ENCODE measurements at places on chromosomes 7 and 10.

DNA sequence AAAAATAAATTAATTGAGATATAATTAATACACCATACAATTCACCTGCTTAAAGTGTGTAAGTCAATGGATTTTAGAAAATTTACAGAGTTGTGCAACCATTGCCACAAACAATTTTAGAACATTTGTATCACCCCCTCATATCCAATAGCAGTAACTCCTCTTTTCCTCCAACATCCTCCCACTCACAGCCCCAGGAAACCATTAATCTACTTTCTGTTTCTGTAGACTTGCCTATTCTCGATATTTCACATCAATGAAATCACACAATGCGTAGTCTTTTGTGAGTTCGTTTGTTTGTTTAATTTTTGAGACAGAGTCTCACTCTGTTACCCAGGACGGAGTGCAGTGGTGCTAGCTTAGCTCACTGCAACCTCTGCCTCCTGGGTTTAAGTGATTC lies 13.7 kb upstream of the HERC4 start:
- no peaks in the 10 kb centered on the region for H3K36me3 ChIP-seq
- H3K4me3 ChIP-seq: no peak overlapping the region
- no peak for DNase-seq
- H3K4me1 ChIP-seq: no peaks in the 10 kb centered on the region

DNA sequence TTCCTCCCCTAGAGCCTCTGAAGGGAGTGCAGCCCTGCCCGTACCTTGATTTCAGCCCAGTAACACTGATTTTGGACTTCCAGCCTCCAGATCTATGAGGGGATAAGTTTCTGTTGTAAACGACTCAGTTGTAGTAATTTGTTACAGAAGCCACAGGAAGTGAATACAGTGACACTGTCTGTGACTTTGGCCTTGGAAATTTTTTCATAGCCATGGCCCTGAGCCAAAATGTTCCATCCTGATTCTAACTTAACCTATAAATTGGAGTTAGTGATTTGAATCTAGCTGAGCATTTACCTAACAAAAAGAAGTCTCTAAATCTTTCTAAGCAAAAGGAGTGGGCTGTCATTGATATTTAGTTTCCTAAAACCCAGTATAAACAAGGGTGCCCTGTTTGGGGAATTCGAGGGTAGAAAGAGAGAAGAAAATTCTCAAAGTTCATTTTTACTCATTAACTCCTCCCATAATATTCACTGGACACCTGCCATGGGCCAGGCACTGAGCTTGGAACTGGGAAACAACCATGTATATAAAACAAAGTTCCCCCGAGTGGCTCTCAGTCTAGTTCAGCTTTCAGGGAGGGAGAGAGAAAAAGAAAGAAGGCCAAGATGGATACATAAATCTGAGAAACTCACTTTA lies 162.3 kb downstream of the SKIDA1 start:
- no peaks in the 10 kb centered on the region for H3K4me1 ChIP-seq
- H3K27ac ChIP-seq: peak overlapping the region; percentile 60
- no peak overlapping the region for H3K4me3 ChIP-seq
- DNase-seq: no peak
- H3K27me3 ChIP-seq: no peaks in the 10 kb centered on the region

GRCh38 chr10:26855186-26855585 lies 5.6 kb downstream of the ABI1 start:
- no peak overlapping the region for H3K4me3 ChIP-seq
- no peak for DNase-seq
- H3K4me1 ChIP-seq: peaks cover 33% of the 10 kb centered on the region
- H3K27ac ChIP-seq: no peak overlapping the region
- H3K36me3 ChIP-seq: no peaks in the 10 kb centered on the region

- no peaks in the 10 kb centered on the region for H3K27me3 ChIP-seq
- DNase-seq: no peak
- H3K4me1 ChIP-seq: peaks cover 8% of the 10 kb centered on the region
- H3K36me3 ChIP-seq: peaks cover 11% of the 10 kb centered on the region
- H3K27ac ChIP-seq: peak overlapping the region; percentile 88
Observed at GRCh38 chr7:47521816-47522561, 59.9 kb downstream of the TNS3 start.

GRCh38 chr7:129257168-129257567 lies 32.3 kb downstream of the AHCYL2 start:
- H3K4me3 ChIP-seq: no peak overlapping the region
- no peak for DNase-seq
- no peak overlapping the region for H3K27ac ChIP-seq
- no peaks in the 10 kb centered on the region for H3K27me3 ChIP-seq

- no peaks in the 10 kb centered on the region for H3K27me3 ChIP-seq
- H3K4me1 ChIP-seq: no peaks in the 10 kb centered on the region
- H3K4me3 ChIP-seq: no peak overlapping the region
- H3K36me3 ChIP-seq: no peaks in the 10 kb centered on the region
Observed at GRCh38 chr10:69490876-69491275, 39.6 kb downstream of the TSPAN15 start.

DNA sequence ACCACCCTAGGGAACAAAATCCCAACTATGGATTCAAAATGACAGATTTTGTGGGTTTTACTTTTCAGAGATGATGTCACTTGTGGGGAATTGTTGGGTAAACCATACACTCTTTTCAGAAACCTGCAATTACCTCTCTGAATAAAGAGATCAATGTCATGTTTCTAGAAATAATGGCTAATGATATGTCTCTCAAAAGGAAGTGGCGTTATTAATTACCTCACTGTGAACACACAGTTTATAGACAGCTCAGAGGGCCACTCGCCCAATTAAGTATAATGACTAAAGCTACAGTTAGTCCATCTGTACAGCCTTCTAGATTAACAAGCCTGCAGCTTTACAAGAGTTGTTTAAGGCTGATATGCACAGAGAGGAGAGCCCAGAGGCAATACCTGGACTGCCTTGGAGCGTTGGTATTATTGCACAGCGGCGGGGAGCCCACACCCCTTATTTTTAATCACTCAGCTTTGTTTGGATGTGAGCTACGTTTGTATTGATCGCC lies 79.5 kb downstream of the RAB11FIP2 start:
- DNase-seq: no peak
- no peak overlapping the region for H3K27ac ChIP-seq
- H3K4me1 ChIP-seq: no peaks in the 10 kb centered on the region

DNA sequence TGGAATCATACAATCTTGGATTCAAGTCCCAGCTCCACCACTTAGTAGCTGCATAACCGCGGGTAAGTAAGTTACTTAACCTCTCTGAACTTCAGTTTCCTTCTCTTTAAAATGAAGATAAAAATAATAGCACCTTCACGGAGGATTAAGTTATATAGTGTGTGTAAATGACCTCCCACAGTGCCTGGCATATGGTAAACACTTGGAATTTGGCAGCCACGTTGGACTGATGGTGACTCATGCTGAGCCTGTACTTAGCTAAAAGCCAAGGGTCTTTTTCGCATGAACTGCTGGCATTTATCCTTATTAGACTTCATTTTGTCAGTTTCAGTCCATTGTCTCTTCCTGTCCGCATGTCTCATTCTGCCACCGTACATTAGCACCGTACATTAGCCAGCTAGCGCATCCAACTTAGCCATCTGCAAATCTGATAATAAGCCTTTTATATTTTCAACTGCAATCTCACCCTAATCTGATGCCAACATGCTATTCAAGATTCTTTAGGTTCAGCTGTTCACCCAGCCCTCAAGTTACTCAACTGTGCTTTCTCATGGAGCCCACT lies 11.2 kb downstream of the SLC13A4 start:
- no peaks in the 10 kb centered on the region for H3K36me3 ChIP-seq
- H3K4me1 ChIP-seq: peaks cover 34% of the 10 kb centered on the region
- H3K27ac ChIP-seq: no peak overlapping the region
- no peaks in the 10 kb centered on the region for H3K27me3 ChIP-seq
- no peak for DNase-seq

DNA sequence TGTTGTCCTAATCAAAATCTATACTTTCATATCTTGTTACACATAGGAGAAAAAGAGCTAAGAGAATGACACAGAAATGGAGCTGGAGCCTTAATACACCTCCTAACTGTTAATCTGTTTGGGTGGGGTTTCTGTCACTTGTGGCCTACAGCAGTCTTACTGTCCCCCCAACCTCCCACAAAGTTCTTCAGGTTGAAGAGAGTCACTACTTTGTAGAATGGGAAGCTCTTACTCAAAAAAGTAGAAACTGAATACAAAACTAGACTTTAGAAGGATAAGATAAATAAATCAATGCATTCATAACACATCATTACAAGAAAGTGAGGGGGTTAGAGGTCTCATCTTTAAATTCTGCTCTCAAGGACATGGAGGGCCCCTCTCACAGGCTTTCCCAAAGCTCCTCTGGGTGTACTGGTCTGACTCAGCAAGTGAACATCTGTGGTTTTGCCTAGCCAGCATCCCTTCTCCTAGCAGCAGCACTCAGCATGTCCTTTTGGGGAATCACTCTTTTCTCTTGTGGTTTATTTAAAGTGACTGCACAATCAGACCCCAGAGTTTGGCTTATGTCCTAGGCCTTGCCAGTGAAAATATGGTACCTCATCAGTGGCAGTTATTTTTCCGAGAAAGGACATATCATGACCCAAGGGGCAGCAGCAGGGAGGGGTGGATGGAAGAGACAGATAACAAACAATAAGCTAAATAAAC lies 2.0 kb upstream of the BLVRA start:
- no peak overlapping the region for H3K27ac ChIP-seq
- H3K36me3 ChIP-seq: no peaks in the 10 kb centered on the region
- peaks cover 13% of the 10 kb centered on the region for H3K4me1 ChIP-seq
- no peak for DNase-seq
- H3K27me3 ChIP-seq: no peaks in the 10 kb centered on the region

Measured in ascending aorta (tissue), 2 donors.